NCI-H187 (cell line): ENCODE measurements at places on chromosomes 4 and X.

DNA sequence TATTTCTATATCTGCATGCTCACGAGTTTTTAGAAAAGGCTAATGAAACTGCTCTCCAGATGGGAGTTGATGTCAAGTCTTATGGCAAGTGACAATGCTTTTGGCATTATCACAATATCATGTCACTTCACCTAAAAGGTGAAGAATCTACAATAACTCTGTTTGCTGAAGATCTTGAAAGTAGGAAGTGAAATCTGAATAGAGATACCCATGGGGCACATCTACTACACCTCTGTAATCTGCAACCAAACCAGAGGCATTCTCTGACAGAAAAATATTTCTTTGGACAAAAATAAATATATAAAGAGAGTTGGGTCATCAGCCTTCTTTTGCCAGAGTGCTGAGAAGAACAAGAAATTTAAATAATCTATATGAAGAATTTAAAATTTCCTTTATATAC is 3.9 kb upstream of the VAMP7 start:
- no peak for DNase-seq

DNA sequence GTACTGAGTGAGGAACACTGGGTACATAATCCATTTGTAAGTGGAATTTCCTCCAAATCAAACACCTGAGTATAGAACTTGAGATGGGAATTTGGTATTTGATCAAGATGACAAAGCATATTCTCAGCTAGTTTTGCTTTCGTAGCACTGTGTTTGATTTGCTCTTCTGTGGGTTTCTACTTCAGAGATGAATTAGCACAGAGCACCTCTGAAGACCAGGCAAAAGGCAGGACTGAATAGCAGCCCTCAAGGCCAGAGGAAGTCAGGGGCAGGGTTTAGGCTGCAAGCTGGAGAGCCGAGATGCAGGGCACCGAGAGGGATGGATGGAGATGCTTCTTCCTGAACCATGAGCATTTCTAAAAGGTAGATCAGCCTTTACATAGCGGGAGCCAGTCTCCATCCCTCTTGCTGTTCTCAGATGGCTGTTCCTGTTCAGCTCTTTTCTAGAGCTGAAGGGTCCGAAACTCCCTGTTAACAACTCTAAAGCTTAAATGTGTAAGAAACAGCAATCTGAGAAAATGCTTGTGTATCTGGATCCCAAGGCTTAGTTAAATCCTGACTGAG is 10.8 kb downstream of the ZFP42 start:
- DNase-seq = no peak

DNA sequence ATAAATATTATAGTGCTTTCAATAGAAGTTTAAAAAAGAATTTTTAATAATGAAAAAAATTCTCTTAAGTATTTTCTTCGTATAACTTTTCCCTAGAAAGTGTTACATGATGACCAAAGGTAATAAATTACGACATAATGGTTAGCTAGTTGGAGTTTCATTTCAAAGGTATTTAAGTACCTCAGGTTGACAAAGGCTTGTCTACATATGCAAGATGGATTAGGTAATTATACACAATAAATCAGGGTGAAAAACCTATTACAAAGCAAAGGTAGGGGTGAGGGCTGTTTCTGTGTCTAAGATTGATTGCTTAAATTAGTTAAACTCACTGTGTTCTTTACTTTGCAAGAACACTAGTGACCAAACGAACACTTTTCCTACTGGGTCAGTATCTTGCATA is 508.5 kb upstream of the FAT1 start:
- DNase-seq = no peak

DNA sequence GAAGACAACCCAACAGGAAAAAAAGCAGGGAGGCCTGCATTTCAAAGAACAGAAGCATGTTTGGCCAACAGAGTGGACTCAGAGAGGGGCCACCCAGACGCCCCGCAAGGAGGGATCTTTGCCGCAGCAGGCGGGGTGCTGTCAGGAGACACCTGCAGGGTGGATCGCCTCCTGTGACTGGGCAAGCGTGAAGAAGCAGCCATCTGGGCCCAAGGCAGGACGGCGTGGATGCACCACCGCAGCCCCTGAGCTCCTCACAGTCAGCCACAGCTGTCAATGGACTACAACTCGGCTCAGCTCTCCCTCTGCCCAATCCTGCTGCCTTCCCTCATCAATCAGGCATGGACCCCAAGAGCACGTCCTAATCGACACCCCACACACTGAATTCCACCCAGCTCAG is 32.0 kb upstream of the MAN2B2 start:
- DNase-seq = no peak

GRCh38 chr4:1151541-1151940 is 20.8 kb downstream of the SPON2 start:
- DNase-seq = no peak

GRCh38 chrX:65601530-65602220 is 65.8 kb upstream of the MSN start:
- DNase-seq = no peak

GRCh38 chrX:11589641-11590040 is 76.1 kb downstream of the ARHGAP6 start:
- no peak for DNase-seq

DNA sequence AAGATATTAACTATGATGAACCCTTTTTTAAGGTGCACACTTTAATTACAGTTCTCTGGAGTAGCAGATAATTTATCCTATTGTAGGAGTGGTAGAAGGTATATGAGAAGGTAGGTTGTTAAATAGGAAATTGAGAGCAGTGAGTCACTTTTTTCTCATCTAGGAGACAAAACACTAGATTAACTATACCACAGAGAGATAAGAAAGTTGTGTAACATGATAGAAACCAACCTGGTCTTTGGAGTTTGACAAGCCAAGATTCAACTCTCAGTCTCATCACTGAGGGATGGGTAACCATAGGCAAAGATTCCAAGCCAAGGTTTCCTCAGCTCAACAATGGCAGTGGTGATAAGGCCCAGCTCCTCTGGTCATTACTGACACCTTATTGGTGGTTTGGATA is 104.0 kb downstream of the MAD2L1 start:
- DNase-seq = no peak

GRCh38 chrX:117508021-117508420 is 608.6 kb downstream of the KLHL13 start:
- no peak for DNase-seq

GRCh38 chr4:8676676-8677075 is 84.1 kb downstream of the CPZ start:
- no peak for DNase-seq

GRCh38 chr4:140837736-140838135 is 81.6 kb upstream of the TBC1D9 start:
- DNase-seq = no peak

DNA sequence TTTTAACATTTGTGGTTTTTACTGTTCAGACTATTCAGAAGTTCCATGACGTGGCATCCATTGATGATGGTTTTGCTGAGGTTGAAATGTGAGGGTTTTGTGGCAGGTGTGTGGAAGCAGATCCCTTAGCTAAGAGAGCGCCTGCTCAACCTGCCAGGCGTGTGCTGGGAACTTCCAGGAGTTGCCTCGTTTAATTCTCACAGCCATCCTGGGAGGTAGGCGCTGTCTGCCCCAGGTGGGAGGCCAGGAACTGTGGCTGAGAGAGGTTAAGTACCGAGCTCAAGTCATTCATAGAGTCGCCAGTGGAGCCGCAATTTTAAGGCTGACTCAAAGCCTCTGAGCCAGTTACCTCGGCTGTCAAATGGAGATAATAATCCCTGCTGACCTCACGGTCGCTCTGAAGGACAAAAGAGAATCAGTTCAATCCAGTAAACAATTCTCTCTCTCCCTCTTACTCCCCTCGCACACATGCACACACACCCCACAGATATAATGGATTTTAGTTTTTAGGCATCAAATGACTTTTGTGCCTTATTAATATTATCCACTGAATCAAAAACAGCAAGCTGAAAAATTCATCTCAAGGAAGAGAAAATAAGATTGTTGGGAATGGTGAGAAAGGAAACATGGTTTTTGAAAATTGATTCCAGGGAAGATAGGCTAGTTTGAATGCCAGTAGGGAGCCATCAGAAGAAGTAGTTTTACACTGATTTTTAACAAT is 171.3 kb downstream of the PTTG2 start:
- no peak for DNase-seq

DNA sequence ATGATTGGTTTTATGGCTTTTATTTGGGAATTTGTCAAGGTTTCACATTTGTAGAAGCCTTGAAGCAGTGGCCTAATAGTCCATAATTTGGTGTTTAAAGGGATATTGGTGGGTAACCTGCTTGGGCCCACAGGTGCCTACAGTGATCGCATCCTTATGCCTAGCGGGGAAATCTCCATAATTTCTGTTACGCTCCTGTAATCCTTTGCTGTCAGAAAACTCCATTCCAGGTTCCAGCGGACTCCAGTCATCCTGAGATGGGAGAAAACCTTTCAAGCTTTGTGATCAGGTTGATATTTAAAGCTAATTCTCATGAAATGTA is 257.0 kb upstream of the JADE1 start:
- no peak for DNase-seq

- DNase-seq = no peak
These were observed 117.4 kb upstream of the MAB21L2 start for GRCh38 chr4:150464523-150464922.

DNA sequence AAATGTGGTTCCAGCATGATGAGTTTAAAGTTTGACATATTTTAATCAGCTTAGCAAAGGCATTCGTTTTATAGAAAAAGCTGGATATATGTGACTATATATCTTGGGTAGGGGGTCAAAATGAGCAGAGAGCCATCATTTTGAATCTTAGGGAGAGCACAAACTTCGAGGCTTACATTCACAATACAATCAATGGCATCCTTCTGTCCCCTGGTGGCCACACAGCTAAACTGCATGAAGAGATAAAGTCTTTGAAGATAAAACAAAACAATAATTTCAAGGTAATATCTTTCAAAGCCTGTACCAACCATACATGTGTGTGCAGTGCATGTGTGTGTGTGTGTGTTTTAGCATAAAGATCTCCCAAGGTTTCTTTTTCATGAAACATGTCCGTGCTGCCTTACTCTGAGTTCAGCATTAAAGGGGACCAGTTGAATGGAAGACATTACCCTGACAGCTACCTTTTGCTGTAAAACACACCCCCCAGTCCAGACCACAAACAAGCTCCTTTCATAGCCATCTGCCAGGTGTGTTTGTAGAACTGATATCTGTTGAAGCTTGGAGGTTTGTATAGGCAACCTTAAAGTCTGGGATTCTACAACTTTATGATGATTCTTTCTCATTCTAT is 22.0 kb downstream of the DYNLT3 start:
- no peak for DNase-seq

DNA sequence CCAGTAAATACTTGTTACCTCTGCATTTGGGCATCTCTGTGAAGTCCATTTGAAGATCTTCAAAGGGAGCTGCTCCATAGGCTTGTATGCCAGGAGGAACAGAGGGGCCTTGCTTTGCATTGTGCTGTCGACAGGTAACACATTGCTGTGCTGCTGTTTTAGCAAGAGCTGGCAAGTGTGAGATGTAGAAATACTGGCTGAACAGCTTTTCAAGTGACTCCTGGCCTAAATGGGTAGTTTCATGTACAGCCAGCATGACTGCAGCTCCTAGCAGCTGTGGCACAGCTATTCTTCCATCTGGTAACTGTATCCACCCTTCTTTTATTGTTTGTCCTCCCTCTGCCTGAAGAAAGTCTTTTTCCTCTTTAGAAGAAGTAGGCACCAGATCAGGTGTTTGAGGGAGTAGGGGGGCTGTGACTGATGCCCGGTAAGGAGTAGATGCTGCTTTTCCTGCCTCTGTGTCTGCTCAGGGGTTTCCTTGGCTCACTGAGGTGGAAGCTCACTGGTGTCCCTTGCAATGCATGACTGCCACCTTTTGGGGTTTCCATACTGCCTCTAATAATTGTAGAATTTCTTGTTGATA is 965.3 kb downstream of the CCSER1 start:
- no peak for DNase-seq

DNA sequence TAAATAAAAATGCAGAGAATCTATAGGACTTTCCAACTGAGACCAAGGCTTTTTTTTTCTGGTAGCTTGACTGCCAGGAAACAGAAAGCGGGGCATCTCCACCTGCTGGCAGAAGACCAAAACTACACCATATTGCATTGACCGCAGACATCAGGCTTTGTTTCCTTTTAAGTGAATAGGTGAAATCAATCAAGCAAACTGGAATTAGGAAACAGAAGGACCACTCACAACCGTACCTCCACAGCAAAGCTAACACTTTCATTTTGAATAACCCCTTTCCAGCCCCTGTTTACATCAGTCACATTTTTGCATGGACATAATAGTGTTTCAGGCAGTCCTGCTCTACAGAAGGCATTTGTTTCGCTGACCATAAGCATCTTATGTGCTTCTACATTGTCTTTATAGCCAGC is 218.2 kb downstream of the IDS start:
- DNase-seq = peak; percentile 6

DNA sequence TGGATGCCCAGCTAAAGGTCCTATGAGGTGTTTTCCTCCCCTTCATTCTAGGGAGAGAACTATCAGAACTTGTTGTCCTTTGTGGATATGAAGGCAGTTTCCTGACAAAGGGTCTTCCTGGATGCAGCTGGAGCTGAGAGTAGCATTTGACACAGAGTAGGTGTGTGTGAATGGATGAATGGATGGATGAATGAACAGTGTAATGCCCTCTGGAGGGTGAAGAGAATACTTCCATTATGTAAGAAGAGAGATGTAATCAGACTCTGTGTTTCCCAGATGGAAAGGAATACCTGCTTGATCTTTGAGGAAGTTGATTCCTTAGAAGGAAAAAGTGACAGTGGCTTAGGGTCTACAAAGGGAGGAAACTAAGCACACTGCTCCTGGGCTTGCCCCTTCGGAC is 55.4 kb upstream of the AADAT start:
- no peak for DNase-seq

GRCh38 chr4:147160908-147161513 is 215.3 kb upstream of the TTC29 start:
- DNase-seq = peak; percentile 26

DNA sequence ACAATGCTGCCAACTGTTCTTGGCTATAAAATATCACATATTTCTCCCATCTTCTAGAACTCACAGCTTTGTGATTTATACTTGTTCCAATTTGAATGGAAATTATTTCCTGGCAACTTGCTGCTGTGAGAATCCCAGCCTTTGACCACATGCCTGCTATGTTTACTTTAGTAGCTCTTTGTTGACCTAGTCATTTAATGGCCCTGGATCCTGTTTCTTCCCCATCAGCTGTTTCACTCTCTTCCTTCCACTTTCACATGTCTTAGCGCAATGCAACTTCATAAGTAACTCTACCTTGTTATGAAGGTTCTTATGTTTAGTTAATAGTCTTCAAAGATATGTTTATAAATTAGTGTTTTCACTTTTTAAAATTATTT is 1973.6 kb upstream of the AGA start:
- DNase-seq = no peak

- DNase-seq = no peak
These were observed 407.3 kb downstream of the DCAF12L2 start for GRCh38 chrX:125758819-125759218.

DNA sequence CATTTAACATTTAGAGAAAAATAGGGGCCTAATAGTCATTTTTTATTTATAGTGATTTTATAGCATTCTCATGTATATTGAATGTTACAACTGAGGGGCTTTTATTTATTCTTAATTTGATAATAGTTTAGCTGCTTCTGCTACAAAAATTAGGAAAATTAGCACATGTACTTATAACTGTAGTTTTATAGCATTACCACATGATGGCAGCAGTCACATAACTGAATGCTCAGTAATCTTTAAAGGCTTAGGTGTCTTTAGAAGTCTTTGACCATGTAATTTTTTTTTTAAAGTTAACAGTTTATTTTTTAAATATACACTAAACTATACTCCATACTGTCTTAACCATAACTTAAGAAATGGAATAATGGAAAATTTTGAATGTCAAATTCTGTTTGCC is 136.6 kb downstream of the STAG2 start:
- peak; percentile 1 for DNase-seq
